ENCODE measurements at places on chromosomes 6 and 20.
A peak's percentile ranks its signal among the peaks of the same experiment; 100 is the strongest.

- no peak for DNase-seq
Observed at GRCh38 chr6:110687326-110687725, 127.9 kb downstream of the CDK19 start.

- DNase-seq: no peak
Observed at GRCh38 chr6:63640062-63640461, 4.5 kb downstream of the PHF3 start.

DNA sequence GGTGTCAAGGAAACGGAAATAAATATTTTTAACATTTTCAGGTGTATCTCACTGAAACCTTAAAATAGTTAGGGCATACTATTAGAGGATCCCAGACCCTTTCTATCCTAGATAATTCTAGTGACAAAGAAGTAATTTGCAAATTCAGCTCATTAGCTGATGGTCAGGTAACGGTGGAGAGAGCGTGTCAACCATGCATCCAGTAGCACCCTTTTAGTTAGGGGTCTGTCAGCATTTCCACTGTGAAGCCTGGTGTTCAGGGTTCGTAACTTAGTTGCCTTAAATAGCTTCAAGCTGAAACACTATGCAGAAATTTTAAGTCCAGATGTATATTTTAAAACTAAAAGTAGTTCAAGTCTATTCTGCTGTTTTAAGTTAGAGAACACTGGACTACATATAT is 48.5 kb upstream of the SUPT3H start:
- no peak for DNase-seq

- DNase-seq: no peak
Observed at GRCh38 chr6:44466955-44467354, 79.4 kb downstream of the CDC5L start.

DNA sequence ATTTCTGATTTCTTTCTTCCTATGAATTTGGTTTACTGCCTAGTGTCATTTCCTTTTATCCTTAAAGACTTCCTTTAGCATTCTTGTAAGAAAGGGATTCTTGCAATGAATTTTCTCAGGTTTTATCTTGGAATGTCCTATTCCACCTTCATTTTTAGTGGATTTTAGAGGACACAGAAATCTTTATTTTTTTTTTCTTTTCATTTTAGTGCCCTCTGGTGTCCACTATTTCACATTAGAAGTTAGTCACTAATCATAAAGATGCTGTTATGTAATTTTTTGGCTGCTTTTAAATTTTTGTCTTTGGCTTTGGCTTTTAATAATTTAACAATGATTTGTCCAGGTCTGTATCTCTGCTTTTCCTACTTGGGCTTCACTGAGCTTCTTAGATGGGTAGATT is 28.1 kb downstream of the LMBRD1 start:
- DNase-seq: no peak

DNA sequence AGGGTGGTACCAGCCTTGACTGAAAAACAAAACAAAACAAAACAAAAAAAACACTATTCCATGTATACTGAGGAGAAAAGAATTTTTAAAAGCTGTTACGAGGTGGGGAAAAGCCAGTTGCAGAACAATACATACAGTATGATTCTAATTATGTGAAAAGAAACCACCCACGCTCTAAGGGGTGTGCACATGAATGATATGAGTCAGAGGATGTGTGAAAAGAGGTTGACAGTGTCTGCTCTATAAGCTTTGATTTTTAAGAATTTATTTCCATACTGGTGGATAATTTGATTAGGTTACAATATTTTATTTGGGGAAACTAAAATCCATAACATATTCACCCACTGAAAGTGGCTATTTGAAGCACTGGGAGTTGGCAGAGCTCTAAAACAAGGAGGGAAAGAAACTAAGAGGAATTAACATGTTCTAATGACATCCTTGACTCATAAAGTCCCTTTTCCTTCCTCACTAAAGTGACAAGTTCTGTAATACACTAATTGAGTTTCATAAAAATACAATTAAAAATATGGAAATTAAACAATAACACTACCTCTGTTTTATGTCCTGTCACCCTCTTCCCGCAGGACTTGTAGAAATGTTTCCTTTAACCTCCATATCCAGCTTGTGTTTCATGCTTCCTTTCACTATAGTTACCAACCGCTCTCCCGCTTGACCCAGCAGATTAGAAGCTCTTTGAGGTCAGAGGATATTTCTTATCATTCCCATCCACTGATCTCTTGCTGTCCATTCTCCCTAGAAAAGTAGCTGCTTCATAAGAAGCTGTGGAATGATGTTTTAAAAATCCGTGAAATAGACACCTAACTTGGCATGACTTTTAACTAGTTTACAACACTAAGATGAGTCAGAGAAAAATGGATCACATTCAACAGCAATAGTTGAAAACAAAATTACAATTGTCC is 118.6 kb upstream of the CCDC28A start:
- no peak for DNase-seq

DNA sequence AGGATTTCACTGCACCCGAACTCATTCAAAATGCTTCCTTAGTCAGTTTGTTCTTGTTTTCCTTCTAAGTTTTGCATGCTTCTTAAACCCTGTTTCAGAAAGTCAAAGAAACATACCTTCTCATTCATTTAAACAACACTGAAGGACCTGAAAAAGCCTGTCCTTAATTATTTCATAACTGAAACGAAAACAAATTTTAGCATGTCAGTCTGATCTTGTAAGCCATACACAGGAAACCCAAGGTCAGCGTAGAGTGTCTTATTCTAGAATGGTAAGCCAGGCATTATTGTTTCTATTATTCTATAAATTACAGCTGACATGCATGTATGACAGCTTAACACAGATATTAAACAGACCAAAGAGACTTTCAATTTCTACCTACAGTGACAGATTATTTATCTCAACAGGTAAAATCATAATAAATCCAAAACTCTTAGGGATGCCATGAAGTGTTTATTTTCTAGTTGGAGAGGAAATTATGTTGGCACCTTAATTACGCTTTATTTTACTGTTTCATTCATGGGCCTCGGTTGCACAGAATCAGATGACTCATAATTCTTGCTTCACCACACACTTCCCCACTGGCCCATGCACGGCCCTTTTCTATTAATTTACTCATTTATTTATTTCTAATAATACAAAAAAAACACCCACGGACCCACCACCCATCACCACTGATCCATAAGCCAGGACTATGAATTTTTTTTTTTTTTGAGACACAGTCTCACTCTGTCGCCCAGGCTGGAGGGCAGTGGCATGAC is 39.3 kb upstream of the DUSP22 start:
- DNase-seq: no peak

DNA sequence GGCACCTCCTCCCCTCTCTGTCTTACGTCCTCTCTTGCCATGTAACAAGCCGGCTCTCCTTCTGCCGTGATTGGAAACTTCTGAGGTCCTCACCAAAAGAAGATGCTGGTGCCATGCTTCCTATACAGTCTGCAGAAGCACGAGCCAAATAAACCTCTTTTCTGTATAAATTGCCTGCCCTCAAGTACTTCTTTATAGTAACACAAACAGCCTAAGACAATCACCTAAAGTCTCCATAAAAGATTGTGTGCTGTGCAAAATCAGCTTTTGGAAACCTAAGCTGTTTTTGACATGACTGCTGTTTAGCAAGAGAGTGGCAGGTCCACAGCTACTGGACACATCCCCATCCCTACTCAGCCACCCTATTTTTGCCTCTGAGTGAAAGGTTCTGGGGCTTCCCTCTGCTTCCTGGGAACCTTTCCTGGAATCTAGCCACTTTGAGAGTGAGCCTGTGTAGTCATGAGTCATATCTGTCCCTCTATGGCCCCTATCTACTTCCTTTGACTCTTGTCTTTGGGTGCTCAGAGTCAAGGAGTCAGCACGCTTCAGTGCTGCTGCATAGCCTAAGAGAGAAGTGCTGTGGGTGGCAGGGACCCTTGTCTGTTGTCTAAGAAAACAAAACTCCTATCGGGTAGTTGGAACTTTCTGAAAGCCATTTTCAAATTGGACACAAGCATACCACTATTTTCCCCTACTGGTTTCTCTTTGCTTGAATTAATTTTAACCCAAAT is 110.0 kb downstream of the PPP1R14C start:
- DNase-seq: no peak

GRCh38 chr6:159431750-159432149 is 261.3 kb downstream of the SOD2 start:
- DNase-seq: no peak

GRCh38 chr20:18988701-18989100 is 175.1 kb downstream of the SCP2D1 start:
- no peak for DNase-seq

DNA sequence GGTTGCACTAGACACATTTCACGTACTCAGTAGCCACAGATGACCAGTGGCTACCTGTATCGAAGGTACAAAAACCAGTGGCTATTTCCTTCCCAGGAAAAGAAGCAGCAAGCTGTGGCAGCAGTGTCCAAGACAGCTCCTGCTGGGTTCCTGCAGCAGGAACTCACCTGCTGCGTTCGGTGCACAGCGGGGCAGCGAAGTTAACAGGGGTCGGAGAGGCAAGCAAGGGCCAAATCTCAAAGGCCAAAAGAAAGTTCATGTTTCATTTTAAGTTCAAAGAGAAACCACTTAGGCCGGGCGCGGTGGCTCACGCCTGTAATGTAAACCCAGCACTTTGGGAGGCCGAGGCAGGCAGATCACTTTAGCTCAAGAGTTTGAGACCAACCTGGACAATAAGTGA is 26.9 kb downstream of the ASIP start:
- no peak for DNase-seq

- DNase-seq: no peak
Observed at GRCh38 chr20:47487175-47487917, 14.3 kb upstream of the NCOA3 start.

DNA sequence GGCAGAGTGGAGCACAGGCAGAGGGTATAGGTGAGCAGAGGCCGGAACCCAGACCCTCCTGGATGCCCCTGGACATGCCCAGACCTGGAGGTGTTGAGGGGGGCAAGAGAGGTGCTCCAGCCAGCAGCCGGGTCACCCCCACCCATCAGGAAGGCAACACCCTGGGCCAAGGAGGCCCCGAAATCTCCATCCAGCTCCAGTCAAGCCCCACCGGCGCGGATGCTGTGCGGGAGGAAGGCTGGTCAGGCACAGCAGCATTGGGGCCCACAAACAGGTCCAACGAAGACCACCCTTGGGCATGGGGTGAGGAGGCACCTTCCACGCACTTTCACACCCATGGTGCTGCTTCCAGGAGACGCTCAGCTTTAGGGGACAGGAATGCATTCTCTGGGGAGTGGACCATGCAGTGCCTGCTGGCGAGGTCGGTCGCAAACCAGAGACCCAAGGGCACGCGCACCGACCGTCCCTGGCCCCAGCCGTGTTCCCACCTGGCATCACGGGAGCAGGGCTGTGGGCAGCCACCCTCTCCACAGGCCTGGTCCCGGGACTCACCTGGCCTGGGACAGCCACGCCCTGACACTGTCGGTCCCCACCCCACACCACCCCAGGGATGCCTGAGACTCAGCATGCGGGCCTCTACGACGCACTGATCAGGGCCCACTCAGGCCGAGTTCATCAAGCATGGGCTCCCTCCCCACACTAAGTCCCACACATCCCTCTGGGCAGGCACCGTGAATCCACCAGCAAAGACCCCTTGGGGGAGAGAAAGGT is 43.6 kb upstream of the ZBP1 start:
- no peak for DNase-seq

DNA sequence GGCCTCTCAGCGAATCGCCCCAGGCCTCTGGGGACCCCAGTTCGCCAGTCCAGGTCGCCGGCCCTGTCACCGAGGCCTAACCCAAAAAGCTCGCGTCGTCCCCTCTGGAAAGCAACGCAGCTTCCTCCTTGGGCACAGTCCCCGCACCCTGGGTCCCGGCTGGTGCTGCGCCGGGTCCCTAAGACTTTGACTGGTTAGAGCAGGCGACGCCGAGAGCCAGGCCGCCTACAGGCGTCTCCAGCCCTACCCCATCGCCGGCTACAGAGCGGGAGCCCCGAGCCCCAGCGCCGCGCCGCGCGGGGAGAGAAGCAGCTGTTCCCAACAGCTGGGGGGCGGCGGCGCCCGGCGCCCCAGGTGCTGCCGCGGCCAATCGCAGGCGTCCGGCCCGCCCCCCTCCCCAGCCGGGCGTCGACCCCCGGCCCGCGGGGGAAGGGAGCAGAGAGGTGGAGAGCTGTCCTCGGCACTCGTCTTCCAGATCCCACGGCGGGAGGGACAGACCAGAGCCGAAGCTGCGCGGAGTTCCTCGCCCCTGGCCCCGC is 540 bp upstream of the RBM24 start:
- peak; percentile 30 for DNase-seq

DNA sequence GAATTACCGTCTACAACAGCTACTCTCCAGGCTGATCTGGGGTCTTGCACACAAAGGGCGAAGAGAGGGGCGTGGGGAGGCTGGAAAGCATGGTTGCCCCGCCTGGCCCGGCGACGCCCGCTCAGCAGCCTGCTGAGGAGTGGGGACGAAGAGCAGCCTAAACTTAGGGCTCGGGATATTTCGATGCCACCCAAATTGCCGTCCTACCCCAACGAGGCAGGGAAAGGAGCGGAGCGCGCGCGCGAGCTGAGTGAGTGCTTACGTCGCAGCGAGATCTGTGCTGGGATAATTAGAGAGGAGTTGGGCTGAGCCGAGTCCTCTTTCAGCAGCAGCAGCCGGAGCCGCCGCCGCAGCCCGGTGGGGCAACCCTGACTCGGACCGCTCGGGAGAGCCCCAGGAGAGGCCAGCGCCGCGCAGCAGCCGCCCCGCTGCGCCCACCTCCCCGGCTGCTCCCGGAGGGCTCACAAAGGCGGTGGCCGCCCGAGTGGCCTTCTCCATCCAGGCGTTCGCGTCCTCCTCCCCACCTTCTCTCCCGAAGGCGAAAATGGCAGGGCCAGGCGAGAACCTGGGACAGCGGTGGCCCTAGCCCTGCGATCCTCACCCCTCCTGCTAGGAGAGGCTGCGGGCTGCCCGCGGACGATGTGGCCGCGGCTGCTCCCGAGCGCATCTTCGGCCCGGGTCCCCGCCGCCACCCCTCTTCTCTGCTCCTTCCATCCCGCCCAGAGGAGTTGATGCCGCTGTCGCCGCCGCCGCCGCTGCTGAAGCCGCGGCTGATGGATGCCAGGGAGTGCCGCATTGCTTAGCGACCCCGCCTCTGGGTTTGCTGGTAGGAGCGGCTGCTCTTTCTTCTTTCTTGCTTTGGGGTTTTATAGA is at the start of gene CLVS2:
Gene CLVS2, plus strand, starts transcription at position 315 of the 873 bp plus-strand sequence. CDS start 1,543 bp downstream, outside the sequence.
- DNase-seq: peak; percentile 71

GRCh38 chr20:63441136-63442099 is 31.0 kb downstream of the KCNQ2 start:
- DNase-seq: no peak

DNA sequence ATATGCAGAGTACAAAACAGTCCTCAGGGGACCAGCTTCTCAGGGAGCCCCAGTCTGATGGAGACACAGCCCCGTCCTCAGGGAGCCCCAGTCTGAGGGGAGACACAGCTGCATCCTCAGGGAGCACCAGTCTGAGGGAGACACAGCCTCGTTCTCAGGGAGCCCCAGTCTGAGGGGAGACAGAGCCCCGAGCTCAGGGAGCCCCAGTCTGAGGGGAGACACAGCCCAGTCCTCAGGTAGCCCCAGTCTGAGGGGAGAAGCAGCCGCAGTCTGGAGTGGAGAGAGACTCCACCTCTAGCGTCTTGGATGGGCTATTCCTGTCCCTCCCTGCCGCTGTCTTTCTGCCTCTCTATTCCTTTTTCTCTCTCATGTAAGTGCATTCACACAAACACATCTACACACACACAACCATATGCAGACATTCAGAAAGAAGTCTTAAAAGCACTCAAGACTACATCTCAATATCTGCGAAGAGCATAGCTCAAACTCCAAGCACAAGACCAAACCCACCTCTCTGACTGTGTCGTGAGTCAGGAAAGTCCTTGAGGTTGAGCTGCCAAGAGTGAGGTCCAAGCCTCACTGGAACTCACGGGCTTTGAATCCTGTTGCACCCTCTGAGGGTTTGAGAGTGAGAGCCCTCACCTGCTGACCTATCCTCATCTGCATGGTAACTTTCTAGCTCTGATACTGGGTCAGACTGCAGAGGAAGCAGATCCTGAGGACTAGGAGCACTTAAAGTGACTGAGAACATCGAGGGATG is 53.1 kb upstream of the SAYSD1 start:
- DNase-seq: no peak
